Endothelial cell (in vitro differentiated cells): ENCODE measurements at places on chromosomes 6 and 20.

DNA sequence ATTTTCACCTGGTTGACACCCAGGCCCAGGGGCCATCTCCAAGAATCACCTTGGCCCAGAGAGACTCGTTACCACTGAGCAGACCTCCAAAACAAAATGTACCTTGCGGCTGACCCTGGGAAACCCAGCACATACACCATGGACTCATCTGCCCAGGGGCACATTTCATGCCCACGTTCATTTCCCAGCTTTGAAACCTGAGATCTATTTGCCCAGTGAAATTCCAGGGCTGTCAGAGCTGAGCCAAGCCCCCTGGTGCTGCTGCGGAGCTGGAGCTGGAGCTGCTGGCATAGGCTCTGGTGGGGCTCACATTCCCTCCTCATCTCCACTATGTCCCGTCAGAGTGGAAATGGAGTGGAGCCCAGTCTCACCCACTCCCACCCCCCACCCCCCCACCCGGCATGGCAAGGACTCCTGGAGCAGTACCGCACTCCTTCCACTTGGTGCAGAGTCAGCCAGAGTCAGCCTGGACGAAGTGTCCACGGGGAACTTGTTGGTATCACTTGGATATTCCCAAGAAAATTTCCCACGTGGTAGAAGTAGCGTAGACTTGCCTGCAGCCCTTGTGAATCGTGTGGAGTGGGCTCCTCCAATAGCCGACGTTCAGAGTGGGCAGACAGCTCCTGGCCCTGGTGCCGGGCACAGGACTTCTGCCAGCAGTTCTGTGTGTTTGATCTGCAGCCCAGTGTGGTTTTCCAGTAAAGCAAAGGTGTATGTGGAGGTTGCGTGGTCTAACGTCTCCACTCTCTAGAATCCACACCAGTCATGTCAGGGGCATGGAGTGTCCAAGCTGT lies 18.1 kb upstream of the OSER1 start:
- DNase-seq: no peak

GRCh38 chr20:44732327-44732726 lies 13.3 kb upstream of the KCNK15 start:
- DNase-seq: no peak

GRCh38 chr20:23087587-23088251 lies 1.6 kb upstream of the CD93 start:
- no peak for DNase-seq

- no peak for DNase-seq
Measured at GRCh38 chr20:41467220-41467619, 100.6 kb upstream of the EMILIN3 start.

DNA sequence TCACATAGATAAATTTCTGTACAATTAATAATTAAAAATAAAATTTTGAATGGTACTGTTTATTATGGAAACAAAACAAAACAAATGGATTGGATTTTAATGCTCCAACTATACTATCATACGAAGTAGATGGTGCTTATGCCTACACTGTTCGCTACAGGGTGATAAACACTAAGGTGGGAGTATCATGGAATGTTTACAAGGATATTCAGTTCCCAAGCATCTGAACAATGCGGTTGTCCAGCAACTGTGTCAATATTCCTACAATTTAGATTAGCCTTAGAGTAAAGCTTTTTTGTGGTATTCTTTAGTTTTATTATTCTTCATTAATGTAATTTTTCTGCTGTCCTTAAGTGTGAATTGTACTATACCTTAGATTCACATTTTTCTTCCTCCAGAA lies 105.1 kb downstream of the MMS22L start:
- no peak for DNase-seq

DNA sequence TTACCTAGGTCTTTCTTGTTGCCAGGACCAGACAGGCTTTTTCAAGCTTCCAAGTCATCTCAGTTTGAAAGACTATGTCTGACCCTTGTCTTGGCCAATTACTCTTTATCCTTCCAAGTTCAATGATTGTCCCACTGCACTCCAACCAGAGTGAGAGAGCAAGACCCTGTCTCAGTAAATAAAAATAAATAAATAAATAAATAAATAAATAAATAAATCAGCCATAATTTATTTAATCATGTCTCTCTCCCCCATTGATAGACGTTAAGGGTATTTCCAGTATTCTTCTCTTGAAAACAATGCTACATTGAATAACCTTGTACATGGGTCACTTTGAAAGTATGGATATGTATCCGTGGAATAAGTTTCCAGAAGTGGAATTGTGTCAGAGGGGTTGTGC lies 83.2 kb downstream of the PTPRA start:
- no peak for DNase-seq

GRCh38 chr6:162700966-162701365 lies 26.6 kb downstream of the PRKN start:
- DNase-seq: no peak

GRCh38 chr6:167934426-167934864 lies 63.0 kb upstream of the KIF25 start:
- no peak for DNase-seq

DNA sequence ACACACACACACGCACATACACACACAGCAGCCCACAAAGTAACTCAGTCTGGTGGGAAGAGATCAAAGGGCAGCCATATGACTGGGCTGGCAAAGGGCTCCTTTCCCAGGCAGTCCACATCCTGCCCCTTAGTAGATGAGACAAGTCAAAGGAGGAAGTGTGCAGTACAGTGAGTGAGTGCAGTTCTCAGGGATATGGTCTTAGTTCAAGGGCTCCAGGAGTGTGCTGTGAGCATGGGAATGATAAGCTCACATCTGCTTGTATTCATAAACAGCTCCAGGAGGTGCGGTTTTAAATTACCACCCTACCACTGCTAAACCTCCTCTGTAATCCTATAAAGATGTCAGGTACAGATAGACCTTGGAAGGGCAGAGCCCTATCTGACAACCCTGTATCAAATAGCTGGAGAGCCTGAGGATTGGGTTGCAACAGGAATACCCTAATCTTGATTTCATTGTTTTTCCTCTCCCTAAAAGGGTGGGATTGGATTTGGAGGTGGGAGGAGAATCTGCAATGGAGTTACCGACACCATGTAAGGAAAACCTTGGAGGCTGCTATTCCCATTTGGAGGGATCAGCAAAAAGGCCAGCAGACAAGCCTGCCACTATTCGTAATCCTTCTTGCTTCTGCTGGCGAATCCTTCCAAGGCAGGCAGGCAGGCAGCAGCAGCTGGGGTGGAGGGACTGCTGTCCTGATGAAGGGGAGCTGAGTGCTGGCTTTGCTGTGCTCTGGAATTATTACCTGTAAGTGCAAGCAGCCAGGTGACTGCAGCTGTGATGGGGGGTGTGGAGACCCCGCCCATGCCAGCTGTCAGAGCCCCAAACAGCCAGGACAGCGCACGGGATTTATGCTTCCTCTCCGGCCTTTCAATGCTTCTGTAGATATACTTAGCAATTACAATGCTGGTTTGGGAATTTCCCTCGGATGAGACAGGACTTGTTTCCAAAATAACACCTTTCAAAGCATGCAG lies 342.7 kb downstream of the PRL start:
- DNase-seq: no peak

DNA sequence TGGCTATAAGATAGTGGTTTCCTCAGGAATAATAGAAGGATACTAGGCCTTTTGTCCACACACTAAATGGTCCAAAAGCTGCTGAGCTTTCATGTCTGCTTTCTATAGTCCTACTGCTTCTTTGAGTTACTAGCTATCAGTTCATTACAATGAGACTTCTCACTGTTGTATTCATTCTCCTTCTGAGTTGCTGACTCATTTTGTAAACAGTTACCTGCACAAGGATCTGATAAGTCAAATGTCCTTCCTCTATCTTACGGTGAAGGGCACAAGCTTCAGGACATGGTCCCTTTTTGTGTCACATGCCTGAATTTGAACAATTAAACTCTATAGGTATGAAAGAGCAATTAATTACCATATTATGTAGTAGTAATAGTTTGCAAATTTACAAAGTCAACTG lies 90.5 kb downstream of the MAN1A1 start:
- no peak for DNase-seq

DNA sequence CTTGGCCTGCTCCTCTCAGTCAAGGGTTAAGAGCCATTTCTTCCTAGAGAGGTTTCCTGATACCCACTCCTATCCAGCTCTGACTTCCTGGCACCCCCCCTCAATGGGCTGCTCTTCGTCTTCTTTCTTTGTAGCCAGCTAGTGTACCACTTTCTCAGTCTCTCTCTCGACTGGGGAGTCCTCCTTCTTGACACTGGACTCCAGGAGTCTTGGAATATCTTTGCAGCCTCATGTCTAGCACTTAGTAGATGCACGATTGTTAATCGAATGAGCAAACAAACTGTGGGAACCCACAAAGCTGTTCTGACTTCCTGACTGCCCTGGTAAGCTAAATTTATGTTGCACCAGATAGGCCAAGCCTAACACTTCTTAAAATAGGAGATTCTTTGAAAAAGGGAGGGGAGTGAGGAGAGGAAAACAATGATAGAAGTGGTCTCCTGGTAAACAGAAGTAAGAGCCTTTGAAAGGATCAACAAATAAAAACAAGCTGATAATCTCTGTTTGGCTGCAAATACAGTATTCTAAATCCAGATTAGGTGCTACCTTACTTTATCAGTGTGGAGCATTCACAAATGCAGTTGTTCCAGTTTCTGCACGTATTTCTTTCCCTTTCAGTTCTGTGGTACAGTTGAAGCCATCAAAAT lies 160.1 kb upstream of the CITED2 start:
- DNase-seq: no peak

GRCh38 chr20:10342152-10342551 lies 91.9 kb downstream of the MKKS start:
- no peak for DNase-seq

DNA sequence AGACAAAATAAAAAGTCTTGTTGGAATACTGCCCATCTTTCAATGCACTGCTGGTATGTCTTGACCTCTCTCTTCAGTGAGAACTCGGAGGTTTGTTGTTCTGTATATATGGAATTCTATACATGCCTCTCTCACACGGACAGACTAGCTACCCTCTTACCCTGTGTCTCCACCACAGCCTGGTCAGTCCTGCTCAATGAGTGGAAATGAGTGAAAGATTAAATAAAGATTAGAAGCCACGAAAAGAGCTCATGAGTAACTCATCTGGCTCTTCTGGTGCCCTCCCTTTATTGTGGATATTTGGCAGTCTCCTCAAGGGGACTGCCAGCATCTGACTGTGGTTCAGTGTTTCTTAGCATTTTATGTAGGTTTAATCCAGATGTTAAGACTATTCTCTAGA lies 262.8 kb upstream of the MAP3K7 start:
- no peak for DNase-seq

DNA sequence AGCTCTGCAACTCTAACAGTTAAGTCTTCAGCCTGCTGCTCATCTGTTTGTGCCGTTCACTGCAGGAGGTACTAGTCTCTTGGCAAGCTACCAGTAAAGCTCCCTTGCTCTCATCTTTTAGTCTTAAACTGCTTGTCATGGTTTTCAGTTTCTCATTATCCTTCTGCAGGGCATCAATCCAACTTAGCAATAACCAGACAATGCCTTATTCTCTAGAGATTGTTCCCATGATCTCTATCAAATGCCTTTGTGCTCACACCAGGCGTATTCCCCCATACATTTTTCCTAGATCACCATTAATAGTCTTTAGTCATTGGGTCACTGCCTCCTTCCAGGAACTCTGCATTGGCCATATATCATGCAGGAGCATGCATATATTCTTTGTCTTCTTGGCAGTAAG lies 171.3 kb downstream of the GRM1 start:
- DNase-seq: no peak

- DNase-seq: no peak
Measured at GRCh38 chr6:2441601-2442475, 196.4 kb upstream of the GMDS start.

DNA sequence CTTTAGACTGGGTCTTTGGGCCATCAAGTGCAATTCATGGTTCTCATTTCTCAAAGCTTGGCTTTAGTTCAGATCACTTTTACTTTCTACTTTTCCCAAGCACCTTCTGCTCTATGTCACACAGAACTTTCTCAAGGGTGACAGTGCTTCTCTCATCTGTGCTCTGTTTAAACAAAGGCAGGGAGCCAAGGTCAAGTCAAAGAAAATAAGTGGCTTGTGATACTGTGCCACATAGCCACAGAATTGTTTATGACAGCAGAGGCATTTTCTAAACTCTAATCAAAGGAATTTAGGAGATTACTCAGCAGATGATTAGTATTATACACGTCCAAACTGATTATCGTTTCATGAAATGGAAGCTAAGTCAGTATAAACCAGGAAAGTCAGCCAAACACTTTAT lies 348.0 kb downstream of the HDGFL1 start:
- DNase-seq: no peak

- DNase-seq: no peak
Measured at GRCh38 chr20:46111028-46111835, 6.9 kb upstream of the CD40 start.

DNA sequence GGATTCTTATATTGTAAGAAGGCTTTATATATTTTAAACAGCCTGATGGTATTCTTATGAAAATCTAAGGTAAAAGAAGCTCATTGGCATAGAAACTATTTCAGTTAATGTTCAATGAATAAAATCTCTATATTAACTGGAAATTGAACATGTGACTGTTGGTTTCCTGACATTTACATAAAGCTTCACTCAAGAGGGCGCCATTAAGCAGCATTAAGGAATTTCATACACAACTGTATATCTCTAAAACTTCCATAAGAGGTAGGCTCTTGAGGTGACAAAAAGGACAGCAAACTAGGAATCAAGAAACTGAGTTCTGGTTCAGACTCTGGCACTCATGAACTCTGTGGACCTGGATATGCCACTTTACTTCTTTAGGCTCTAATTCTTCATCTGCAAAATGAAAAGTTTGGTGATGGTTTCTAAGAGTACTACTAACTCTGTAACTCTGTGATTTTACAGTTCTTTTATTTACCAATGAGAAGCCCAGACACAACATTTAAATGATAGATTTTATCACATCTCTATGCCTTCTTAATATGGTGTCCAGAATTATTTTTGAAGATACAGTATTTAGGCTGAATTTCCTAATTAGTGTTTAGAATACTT lies 147.5 kb downstream of the FLRT3 start:
- DNase-seq: no peak

DNA sequence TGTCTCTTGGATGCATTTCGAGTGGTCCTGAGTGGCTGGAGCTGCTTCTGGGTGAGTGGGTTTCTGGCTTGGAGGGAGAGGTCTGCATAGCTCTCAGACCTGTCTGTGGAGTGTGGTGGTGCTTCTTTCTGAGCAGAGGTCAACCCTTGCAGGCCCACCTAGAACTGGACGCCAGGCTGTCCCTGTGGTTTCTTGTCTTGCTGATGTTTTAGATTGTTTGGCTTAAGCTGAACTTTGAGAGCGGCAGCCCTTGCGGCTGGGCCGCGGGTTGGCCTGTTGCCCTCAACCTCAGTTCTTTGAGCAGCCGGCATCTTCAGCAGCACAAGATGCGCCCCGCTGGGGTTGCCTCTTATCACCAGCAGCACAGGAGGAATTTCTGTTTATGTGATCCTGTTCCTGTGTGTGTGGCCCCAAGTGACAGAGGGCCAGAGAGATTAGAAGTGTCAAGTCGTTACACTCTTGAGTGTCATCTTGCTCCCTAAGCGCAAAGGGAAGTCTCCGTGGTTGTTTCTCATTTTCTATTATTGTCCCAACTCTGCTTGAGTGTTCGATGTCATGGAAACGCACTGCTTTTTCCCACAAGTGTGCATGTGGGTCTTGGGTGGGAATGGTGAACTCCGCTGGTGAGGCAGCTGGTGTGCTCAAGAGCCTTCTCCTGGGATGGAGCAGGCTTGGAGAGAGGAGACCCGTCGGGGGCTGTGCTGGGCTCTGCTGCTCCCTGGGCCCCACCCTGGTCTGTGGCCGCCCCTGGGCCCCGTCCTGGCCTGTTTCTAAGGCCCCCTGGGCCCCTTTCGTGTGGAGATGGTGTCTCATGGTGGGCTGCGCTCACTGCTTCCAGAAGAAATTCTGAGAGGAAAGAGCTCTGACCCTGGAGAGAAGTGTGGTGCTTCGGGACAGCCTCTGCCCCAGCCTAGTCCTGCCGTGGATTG lies 20.1 kb upstream of the SLC22A1 start:
- no peak for DNase-seq
